ENCODE measurements at places on chromosomes 12 and 14.

DNA sequence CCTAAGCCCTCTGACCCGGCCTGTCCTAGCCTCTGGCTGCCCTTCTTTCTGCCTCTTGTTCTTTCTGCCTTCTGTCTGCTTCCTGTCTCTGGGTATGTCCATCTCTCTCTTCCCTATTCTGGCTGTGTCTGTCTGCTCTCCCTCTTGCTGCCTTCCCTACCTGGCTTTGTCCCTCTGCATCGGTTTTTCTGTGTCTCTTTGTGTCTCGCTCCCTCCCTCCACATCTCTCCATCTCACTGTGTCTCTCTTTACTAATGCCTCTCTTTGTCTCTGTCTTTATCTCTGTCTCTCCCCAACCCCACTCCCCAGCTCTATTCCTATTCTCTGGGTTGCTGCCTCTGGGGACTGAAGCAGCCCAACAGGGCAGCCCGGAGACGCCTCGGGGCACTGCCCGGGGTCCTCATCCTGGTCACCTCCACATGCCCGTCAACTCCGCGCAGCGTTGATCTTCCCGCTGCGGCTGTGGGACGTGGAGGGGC is 10.1 kb downstream of the SHMT2 start:
- no peak for DNase-seq

- peak; percentile 86 for DNase-seq
Observed at GRCh38 chr14:60656686-60657455, 7.6 kb upstream of the SIX1 start.

GRCh38 chr12:47863467-47863866 is 41.3 kb downstream of the VDR start:
- DNase-seq = no peak

DNA sequence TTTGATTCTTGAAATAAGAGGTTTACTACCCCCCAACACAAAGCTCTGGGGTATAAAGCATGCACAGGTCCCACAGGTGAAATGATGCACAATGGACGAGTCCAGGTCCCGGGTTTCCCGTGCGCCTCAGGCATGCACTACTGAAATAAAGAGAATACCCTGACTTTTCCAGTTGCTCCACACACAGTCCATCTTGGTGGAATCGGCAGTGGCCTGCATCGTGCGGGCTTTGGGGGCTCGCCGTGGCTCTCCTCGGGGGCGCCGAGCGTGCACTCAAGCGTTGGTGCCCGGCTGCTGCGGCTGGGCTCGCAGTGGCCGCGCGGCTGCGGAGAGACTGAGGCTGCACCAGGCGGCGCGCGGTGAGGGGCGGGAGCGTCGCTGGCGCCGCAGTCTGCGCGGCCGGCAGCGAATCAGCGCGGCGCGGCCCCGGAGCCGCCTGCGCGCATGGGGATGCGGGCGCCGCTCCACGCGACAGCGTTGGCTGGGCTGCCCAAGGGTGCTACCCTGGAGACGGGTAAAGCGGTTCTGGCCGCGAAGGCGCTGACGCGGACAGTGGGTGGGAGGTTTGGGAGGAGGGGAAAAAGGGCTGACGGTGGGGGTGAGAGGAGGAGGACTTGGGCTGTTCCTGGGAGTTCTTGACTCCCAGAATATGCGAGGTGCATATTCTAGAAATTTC is 53.8 kb upstream of the CCDC175 start:
- DNase-seq = peak; percentile 5

GRCh38 chr14:67863223-67863622 is 43.6 kb downstream of the RAD51B start:
- no peak for DNase-seq

DNA sequence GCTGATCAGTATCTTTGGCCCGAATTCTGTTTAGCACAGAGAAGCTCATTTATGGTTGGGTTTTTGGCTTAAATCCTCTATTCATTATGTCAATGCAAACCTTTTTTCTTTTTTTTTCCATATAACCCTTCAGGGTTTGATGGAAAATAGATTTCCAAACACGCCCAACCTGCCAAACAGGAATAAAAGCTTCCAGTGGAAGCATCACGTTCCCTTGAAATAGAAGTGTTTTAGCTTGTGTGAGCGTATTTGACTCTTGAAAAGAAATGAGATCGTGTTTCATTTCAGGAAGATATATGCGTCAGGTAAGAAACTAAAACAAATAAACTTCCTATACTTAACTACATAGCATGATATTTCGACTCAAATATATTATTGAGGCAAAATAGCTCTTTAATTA is at the start of gene PIK3C2G:
Gene PIK3C2G, plus strand, starts transcription at position 246 of the 400 bp plus-strand sequence. CDS start 20,564 bp downstream, outside the sequence.
- peak; percentile 70 for DNase-seq

DNA sequence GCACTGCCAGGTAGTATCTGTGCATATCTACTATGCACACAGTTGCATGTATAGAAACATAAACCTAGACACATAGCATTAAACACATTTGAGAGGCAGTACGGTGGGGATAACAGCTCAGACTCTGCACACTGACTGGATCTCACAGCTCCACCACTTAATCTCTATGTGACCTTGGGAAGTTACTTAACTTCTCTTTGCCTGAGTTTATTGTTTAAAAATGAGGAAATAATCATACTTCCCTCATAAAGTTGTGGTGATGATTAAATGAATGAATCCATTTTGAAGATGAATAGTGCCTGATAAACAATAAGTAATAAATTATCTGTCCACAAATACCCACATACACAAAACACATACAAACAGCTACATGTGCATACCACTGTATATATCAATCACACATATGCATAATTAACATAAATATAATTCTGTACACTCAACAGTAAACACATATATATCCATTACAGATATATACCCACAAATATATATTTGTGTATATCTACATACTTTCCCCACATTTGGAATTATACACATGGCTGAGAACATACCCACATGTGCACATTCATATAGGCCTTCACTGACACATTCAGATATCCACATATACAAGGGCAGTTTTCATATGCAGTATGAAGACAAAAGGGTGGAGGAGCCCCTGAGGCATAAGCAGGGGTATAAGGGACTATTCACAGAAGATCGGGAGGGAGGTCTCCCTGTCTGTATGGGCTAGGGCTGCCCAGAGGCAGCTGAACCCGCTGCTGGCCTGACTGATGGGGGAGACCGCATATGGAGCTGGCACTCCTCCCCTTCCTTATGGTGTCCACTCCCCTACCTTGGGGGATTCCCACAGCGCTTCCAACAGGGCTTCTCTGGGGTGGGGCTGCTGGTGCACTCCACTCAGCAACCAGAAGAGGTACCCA is 5.9 kb downstream of the CDH24 start:
- DNase-seq = no peak

DNA sequence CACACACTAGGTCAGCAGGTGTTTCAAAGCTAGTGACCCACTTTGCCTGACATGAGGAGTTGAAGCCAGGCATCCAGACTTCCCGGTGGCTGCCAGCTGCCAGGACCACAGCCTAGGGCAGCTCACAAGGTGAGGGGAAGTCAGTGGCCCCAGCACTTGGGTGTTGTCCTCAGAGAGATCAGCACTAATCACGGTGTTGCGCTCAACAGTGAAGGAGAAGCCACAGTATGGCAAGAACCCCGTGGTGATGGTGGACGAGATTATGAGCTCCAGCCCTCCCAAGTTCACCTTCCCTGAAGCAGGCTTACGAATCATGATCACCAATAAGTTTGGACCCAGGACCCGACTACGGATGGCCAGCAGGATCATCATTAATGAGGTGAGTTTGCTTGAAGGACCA is 59.9 kb upstream of the RIN3 start:
- no peak for DNase-seq

- no peak for DNase-seq
Observed at GRCh38 chr14:97379091-97379531, 581.9 kb downstream of the VRK1 start.

- DNase-seq = no peak
Observed at GRCh38 chr12:25714198-25714984, 161.3 kb upstream of the LMNTD1 start.

DNA sequence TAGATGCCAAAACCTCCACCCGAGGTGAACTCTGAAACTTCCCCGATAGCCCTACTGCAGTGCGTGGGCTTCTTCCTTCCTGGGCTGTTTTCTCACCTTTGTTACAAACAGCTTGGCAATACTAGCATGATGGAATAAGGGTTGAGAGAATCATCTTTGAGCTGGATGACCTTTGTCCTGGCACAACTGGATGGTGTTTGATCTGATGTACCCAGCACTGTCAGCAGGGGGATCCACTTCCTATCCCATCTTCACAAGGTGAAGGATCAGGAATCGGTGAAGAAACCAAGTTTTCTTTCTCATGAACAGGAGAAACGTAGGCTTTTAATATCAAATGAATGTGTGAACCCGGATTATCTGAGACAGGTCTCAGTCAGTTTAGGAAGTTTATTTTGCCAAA is 19.5 kb upstream of the LRRC10 start:
- no peak for DNase-seq

DNA sequence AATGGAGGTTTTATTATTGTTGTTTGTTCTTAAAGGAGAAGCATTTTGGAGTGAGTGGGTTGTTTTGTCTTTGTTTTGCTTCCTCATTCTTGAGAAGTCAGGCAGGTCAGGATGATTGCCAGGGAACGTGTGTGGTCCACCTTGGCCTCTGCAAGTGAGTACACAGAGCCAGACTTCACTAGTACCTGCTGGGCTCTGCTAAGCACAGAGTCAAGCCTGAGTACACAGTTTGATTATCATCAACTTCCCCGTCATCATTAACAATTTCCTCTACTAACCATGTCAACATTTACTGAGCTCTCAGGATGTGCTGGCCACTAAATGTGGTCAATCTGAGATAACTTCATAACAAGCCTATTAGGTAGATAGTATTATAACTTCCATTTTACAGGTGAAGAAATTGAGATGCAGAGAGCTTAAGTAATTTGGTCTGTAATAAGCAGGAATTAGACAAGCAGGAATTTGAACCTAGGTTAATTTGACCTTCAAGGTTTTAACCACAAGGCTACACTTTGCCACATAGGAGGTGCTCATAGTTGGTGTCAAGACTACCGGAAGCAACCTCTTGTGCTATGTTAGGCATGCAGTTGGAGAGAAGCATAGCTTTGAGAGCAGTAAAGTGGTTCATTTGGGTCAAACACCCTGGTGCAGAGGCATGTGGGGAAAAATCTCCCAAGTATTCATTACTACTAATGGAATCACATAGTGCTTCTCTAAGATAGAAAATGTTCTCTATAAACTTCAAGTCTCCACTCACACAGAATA is 178.3 kb downstream of the NUAK1 start:
- DNase-seq = no peak

GRCh38 chr14:45364565-45365156 is 111.7 kb upstream of the MIS18BP1 start:
- DNase-seq = peak; percentile 61

GRCh38 chr14:88005050-88005481 is at the start of gene GPR65:
TSS of gene GPR65 (plus strand) at chr14:88005135. CDS start at chr14:88010848, 5,713 bp downstream.
- no peak for DNase-seq

DNA sequence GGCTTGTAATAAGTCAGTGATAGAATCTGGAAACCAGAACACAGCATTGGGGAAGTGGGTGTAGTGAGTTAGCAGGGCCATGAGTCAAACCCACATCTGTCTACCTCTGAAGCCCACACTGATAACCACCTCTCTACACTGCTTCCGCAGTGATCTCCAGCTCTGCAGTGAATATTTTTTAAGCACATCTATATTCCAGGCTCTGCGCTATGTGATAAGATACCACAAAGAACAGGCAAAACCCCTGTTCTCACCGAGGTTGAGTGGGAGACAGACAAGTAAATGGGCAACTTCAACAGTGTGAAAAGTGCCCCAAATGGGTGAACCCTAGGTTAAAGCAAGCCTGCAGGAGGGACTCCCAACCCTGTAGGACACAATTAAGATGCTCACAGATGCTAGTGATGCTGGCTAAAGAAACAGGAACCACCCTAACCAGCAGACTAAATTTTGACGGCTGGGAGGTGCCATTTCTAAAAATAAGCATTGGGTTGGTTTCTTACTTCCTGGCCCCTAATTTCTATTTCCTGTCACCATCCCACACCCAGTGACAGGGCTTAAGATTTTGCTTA is 375.0 kb downstream of the DPF3 start:
- no peak for DNase-seq

DNA sequence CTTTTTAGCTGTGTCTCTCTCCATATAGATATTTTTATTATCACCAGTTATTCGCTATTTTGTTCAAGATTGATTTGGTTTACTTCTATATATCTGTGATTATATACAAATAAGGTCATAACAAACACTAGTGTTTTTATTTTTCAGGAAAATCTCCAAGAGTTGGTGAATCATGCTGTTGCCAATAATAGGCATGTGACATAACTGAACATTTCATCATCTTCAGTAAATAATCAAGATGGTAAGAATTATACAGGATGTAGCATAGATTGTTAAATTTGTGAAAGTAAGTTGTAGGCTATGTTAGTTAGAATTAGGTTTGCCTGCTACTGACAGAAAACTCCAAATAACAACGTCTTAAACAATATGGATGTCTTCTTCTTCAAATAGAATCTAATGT is 240.9 kb upstream of the PDE3A start:
- no peak for DNase-seq

DNA sequence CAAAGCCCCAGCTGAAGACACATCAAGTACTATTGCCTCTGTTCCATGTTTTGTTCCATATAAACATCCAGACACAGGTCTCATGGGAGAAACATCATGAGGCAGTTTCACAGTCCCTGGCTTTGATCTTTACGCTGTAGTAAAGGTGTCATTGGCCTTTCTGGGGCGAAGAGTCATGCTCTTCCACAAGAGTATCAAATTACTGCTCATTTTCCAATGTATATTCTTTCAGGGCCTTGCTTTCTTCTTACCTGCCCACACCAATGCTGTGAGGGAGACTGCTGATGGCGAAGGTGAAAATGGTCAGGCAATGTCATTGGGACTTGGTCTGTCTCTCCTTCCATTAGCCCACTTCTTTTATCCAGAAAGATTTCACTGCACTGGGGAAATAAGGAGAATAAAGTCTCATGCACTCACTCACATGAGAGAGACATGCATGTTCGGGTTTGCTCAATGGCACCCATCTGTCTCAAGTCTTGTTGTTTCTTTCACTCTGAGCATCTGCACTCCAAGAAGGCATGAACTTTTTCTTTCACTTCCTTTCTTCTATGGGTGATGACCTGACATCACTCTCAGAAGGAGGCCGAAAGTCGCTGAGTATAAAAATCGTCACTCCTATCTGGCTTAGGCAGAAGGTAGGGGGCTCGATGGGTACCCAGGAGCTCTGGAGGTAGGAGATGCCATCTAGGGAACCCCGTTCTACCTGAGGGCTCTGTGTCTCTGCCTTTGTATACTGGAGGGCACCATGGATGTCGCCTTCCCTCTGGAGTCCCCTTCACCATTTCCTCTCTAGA is 1.3 kb upstream of the JDP2 start:
- DNase-seq = no peak

DNA sequence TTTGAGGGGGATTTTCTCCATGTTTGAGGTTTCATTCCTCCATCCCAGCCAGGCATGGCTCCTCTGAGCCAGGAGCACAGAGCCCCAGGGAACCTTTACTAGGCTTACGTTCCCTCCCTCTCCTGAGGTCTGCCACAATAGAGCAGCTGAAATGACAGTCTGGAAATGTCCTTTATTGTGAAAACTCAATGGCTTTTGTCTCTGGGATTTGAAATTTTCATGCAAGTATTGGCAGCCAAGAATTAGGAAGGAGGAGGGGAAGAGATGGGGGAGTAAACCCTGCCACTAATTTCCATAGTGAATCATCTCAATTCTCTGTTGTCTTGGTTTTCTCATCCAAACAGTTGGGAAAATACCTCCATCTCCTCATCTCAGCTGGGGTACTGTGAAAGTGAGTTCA is 2.6 kb upstream of the PLEKHG3 start:
- DNase-seq = no peak
